ENCODE measurements at places on chromosomes 3 and 15. TPM values are rescaled to one million over a fixed set of nuclear protein-coding genes. Genes with fewer than 3 reads are reported as not detected.

GRCh38 chr3:190371152-190371551 is 16.8 kb upstream of the CLDN16 start:
- no peak for DNase-seq

- no peak for DNase-seq
These were observed 103.9 kb downstream of the TMEM266 start for GRCh38 chr15:76163457-76164295.

GRCh38 chr3:128296469-128297251 is 143.4 kb downstream of the EEFSEC start:
- peak; percentile 41 for DNase-seq

The ACSBG1 gene
- total RNA-seq = not detected

The FAM81A gene
- 0.35 TPM for total RNA-seq

DNA sequence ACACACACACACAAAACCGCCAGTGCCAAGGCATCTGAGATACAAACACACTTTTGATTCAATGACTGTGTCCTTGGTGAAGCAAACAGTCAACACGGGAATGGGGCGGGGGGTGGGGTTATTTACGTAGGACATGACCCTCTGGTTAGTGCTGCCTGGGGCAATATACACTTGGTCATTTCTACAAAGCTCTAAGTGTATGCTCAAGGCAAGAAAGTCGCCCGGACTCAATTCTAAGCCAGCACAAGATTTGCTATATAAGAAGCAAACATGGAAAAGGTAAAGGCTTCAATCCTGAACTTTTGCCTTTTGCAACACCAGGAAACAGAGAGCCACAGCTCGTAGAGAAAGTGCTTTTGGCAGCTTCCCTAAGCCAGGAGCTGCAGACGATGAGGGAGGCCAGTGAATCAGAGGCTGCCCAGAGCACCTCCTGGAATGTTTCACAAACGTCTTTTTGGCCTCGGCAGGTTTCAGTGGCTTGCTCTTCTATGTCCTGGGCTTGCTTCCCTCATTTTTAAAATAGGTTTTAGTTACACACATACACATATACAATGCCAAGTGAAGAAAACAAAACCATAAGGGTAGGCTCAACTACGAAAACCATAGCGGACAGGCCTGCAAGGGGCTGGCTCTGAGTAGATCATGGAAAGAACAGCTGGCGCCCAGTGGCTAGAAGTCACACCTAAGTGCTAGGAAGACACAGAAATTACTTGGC is 73.6 kb downstream of the TM4SF4 start:
- no peak for DNase-seq

- peak; percentile 67 for DNase-seq
These were observed 47.0 kb upstream of the SYNM start for GRCh38 chr15:99057697-99058420.

DNA sequence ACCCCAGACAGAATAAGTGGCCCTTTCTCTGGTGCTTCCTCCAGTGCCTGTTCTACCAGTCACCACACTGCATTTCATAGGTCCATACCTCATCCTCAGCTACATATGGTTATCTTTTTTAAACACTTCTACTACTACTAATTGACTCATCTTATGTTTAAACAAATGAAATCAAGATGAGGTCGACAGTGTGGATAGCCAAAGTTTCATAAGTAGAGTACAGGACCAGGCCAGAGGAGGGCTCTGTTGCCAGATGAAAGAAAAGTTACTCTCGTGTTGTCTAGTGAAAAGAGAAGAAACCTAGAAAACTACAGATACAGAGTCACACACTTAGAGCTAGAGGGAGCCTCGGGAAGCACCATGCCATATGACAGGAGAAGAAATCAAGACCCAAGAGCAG is 296.1 kb downstream of the VPS13C start:
- no peak for DNase-seq

The PIK3R4 gene
- 22.8 TPM for total RNA-seq

DNA sequence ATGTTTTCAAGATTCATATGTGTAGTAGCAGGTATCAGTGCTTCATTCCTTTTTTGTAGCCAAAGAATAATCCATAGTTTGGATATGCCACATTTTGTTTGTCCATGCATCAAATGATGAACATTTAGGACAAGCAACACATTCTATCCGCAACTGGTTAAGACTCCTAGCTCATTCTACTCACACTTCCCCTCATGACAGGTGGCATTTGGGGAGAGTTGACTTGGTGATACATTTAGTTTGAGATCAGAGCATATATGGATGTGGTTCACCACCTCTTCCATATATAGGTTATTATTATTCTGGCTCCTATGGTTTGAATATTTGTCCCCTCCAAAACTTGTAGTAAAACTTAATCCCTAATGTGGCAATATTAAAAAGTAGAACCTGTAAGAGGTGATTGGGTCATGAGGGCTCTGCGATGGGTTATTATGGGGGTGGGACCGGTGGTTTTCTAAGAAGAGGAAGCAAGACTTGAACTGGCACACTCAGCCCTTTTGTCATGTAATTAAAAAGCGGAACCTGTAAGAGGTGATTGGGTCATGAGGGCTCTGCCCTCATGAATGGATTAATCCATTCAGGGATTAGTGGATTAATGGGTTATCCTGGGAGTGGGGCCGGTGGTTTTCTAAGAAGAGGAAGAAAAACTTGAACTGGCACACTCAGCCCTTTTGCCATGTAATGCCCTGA is 75.3 kb upstream of the HRH1 start:
- no peak for DNase-seq

DNA sequence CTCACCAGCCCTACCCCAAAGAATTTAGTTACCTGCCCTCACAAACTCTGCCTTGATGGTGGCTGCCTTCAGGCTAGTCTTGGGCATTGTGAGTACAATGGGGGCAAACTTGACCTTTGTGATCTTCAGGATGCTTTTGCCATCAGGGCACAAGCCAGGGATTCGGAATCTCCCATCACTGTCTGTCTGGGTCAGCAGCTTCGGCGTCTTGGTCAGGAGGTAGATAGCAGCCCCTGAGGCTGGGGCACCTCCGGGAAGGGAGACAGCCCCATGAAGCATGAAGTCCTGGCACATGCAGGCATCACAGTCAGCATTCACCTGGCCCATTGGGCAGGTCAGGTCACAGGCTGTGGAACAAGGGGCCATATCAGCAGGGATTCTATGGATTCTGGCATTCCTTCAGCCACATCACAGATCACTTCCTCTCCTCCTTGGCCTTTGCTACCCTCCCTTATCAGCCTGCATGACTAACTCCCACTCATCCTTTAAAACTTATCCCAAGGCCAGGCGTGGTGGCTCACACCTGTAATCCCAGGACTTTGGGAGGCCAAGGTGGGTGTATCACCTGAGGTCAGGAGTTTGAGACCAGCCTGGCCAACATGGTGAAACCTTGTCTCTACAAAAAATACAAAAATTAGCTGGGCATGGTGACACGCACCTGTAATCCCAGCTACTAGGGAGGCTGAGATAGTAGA is 6.9 kb downstream of the CILP start:
- DNase-seq = peak; percentile 74

- no peak for DNase-seq
These were observed 66.4 kb downstream of the TCF12 start for GRCh38 chr15:56984681-56985481.

DNA sequence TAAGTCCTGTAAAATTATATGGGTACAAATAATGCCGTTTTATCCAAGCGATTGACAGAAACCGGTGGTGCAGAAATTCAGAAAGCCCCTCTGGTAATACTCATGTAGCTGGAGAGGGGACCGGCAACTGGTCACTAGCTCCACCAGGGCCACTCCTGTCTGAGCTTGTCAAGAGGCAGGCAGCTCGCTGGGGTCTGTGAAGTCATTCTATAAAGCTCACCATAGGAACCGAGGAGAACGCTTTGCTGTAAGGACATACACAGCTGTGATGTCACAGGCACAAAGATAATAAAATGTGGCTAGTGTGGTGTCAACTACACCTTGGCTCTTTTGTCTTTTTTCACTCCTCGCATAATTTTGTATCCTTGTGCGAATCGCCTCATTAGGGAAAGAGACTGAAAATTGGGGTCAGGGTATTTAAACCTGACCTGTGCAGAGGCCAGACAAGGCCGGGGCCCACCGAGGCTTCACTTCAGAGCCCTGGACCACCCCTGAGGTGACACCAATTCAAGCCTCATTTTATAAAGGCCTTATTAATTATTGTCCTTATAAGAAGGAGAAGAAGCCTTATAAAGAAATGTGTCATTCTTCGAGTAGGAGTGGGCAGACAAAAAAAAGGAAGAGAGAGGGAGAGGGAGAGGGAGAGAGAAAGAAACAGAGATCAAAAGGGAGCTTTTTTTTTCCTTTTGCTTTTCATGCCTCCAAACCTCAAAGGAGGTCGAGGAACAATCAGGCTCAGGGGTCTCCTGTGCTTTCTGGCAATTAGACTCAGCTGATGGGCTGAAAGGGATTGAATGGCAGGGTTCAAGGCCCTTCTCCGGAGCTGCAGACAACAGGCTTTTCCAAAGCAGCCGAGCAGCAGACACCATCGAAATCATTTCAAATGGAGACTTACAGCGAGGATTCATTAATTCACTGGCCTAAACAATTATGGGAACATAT is 813.3 kb upstream of the ARRDC4 start:
- no peak for DNase-seq

DNA sequence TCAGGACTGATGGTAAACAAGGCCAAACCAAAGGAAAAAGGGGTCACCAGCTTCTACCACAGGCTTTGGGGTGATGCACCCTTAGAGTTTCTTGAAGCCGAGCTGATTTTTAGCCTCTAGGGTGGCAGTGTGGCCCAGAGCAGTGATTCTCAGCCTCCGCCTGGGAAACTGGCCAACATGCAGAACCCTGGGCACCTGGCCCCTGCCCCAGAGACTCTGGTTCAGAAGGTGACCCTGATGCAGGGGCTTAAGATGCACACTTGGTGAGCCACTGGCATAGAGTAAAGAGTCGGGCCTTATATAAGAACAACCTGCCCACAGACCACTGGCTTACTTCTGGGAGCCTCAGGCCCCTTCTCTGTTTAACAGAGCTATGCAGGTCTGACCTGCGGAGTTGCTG is 44.5 kb downstream of the SYNM start:
- DNase-seq = no peak

The DZIP1L gene
- total RNA-seq = 13.7 TPM

GRCh38 chr3:33717616-33717865 is 513 bp downstream of the CLASP2 start:
- peak; percentile 92 for DNase-seq

The PRR20G gene
- not detected for total RNA-seq

All from mesenteric fat pad (tissue), 1 donor.